ENCODE measurements at places on chromosomes 7 and 10.

GRCh38 chr7:93958216-93958615, 36.7 kb downstream of the GNG11 start:
- DNase-seq: no peak

- DNase-seq: no peak
Measured at GRCh38 chr10:22839639-22840038, 88.2 kb upstream of the ARMC3 start.

DNA sequence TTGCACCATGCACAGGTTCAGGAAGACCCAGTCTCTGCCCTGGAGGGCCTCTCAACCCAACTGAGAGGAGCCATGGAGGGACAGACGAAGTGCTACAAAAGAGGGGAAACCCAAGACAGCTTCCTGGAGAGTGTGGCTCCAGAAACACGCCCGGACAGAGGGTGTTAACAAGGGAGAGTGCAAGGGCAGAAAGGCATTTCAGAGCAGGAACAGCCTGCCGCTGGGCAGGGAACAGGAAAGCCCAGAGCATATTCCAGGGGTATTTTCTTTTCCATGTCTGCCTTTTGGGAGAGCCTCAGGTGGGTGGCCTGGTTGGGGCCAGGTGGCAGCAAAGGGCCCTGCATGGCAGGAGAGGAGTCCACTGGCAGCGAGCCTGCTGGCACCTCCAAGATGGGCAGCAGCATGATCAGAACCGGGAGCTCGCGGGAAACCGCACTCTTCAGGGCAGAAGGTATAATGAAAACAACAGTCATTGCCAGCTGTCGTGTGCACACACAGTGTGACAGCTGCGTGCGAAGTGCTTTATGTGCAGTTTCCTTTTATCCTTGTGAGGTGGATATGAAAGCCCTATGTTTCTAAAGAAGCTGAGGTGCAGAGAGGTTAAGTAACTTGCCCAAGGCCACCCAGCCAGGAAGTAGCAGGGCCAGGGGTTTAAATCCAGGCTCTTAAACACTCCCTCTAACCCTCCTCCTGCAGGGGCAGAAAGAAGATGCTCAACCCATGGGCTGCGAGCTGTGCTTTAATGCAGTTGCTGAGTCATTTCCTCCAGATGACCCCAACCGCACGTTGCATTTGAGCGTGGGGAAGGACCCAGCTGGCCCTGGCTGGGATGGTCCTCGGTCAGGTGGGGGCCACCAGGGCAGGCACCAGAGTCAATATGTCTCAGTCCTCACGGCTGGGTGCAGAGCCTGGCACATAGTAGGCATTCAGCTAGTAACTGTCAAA, 128.6 kb downstream of the OAT start:
- no peak for DNase-seq

- DNase-seq: no peak
Measured at GRCh38 chr7:136405931-136406777, 429.0 kb upstream of the MTPN start.

- DNase-seq: no peak
Measured at GRCh38 chr7:4077980-4078379, 604.1 kb upstream of the FOXK1 start.

- no peak for DNase-seq
Measured at GRCh38 chr7:131670406-131670805, 114.0 kb upstream of the PODXL start.

DNA sequence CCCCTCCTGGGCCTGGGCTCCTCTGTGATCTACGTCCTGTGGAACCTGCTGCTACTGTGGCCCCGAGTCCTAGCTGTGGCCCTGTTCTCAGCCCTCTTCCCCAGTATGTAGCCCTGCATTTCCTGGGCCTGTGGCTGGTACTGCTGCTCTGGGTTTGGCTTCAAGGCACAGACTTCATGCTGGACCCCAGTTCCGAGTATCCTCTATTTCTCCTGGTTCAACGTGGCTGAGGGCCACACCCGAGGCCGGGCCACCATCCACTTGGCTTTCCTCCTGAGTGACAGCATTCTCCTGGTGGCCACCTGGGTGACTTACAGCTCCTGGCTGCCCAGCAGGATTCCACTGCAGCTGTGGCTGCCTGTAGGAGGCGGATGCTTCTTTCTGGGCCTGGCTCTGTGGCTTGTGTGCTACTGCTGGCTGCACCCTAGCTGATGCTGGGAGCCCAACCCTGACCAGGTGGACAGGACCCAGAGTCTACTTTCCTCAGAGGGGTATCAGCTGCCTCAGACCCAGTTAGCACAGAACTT, 37.8 kb upstream of the MMD2 start:
- no peak for DNase-seq

DNA sequence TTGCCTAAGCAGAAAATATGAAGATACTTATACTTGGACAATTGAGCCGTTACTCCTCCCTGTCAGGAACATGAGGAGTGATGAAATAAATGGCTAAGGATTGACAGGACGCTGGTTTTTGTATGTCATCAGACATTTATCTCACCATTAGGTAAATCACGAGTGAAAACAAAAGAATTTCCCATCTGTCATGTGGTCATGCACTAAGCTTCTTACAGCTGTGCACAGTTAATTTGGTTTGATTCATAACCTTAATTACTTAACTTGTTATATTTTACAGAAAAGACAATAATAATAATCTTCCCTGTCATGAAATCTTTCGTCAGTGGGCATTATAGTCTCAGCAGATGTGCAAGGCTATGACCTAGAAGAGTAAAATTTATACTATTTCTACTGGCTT, 266.5 kb downstream of the HGF start:
- DNase-seq: no peak

- DNase-seq: no peak
Measured at GRCh38 chr7:108000875-108001763, 1.8 kb downstream of the LAMB1 start.

DNA sequence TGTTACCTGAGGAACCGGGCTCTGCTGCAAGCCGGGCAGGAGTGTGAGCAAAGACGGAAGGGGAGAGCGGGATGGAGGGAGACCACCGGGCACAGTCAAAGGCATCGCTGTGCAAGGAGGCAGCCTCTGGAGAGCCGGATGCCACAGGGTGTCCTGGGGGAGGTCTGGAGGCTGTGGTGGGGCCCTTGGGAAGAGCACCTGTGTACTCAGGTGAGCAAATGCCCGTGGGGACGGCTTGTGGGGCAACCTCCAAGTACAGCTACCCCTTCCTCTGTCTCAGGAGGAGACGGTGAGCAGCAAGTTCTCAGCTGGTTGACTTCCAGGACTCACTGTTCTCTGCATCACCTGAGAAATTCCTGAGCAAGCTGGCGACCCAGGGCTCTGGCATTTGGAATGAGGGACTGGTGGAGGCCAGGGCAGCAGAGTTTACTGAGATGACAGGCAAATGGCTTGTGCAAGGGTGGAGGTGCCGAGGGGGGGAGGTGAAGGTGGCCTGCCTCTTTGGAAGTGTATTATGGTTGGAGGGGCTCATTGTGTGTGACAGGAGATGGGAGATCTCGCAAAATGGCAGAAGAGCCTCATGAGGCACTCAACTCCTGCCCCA, 345.2 kb upstream of the SHH start:
- no peak for DNase-seq

- no peak for DNase-seq
Measured at GRCh38 chr7:35988105-35988504, 164.9 kb upstream of the EEPD1 start.

- no peak for DNase-seq
Measured at GRCh38 chr10:131689016-131689415, 211.8 kb upstream of the PPP2R2D start.

DNA sequence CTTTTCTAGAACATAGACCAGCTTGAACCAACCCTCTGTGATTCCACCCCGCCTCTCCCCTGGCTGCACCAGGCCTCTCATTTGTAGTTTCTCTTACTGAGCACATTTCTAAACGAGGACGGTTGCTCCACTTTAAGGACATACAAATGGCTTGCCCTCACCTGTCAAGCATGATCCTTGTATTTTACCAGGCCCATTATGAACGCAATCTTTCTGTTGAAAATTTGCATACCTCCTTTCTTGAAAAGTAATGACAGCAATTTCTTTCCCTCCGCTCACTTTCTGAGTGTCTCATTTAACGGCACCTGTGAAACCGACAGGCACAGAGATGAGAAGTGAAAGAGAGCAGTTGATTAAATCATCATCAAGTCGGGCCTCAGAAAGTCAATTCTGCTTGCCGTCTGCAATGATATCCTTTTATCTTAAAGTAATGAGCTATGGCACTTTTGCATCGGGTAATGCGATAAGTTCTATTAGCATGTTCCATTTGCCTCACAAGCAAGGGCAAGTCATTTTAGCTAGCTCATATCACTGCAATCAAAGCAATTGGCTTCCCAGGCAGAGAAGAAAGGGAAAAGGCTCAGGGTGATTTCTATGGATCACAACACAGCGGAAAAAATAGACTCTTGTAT, 705.6 kb upstream of the GALNT17 start:
- no peak for DNase-seq

DNA sequence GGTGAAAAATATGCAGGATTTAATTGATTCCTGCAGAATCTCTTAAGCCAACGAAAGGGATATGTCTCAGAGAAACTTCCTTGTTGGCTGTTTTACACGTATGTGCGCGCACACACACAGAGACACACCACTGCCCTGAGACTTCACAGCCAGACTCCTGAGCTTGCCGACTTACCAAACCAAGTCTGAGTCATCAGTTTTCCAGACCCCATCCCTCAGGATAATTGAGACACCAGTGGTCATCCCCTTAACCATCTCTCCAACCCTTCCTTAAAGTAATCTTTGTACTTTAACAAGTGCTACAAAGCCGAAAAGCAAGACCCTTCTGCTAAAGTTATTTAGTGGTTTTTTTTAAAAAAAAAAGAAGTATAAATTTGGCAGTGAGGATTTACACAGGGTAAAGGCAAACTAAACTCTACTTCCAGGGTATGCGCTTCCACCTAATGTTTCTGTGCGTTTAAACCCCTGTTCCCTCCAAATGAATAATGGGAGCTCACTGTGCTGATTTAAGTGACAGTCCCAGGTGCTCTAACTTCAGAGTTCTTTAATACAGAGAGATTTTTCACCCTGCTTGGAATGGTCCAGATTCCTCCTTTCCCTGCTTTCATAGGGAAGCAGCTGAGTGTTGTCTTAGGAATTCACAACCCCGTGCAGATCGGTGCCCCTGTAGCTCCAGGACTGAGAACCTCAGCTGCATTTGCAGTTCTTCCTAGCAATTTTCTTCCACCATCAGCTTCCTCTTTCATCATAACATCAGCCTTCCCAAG, 198.5 kb downstream of the INHBA start:
- DNase-seq: no peak

DNA sequence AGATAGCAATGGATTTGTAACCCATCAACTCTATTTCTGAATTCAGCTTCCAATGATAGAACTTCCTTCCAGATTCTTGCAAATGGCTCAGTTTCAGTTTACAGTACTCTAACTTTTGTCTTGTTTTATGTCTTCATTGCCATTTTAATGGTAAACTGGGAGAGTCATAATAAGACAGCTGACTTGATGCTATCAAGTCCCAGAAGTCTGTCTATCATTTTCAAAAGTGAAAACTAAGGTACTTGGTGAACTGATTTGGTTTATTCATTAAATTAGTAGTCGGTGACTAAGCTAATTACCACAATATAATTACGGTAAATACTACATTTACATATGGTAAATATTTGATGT, 25.0 kb downstream of the RTKN2 start:
- no peak for DNase-seq

DNA sequence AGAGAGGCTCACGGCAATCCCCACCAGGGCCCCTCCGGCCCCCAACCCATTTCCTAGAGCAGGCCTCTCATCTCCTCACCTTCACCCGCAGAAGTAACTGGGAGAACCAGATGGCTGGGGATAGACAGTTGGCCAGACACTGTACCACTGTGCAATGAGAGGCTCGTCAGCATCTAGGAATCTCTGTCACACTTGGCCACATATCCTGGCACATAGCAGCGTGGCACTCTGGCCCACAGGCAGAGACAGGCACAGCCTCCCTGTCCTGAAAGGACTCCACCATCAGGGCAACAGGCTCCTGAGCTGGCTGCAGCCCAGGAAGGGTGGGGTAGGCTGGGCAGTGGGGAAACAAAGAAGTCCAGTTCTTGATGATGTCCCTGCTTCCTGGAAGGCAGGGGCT, 45.8 kb downstream of the C10orf143 start:
- no peak for DNase-seq

GRCh38 chr7:39375047-39375873, 190.9 kb upstream of the YAE1 start:
- no peak for DNase-seq

GRCh38 chr7:120805636-120806388, 52.1 kb downstream of the TSPAN12 start:
- DNase-seq: no peak

DNA sequence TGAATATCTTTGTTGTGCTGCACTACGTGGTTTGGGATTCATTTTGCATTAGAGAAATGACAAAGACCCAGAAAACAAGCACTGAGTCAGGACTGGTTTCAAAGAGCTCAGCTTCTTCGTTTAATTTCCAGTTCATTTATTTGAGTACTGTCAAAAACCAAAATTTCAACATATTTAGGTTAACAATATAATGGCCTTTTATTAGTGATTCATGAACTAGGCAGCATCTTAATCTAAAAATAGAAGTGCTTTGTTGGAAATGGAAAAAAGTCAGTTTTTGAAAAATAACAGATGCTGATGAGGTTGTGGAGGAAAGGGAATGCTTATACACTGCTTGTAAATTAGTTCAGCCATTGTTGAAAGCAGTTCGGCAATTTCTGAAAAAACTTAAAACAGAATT, 856.4 kb downstream of the LRMDA start:
- DNase-seq: no peak

GRCh38 chr10:69855346-69856111, 53.8 kb downstream of the COL13A1 start:
- no peak for DNase-seq

- DNase-seq: no peak
Measured at GRCh38 chr7:73974948-73975926, 52.7 kb upstream of the ELN start.

Measured in D721Med (cell line).